Urothelium cell line (cell line): ENCODE measurements at places on chromosomes 1 and 21.

DNA sequence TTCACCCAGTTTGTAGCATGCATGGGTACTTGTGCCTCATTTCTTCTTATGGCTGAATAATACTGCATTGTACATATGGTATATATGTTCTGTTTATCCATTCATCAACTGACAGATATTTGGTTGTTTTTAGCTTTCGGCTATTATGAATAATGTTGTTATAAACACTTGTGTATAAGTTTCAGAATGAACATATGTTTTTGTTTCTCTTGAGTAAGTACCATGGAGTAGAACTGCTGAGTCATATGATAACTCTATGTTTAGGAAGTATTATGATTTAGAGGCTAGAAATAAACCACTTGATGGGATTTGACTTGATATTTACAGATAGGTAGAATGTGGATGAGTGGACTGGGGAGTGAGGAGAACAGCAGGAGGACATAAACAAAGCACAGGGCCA, 48.6 kb downstream of the WNT2B start:
- DNase-seq, result no peak

- no peak for DNase-seq
Observed at GRCh38 chr1:25712299-25712970, 87.6 kb upstream of the SELENON start.

DNA sequence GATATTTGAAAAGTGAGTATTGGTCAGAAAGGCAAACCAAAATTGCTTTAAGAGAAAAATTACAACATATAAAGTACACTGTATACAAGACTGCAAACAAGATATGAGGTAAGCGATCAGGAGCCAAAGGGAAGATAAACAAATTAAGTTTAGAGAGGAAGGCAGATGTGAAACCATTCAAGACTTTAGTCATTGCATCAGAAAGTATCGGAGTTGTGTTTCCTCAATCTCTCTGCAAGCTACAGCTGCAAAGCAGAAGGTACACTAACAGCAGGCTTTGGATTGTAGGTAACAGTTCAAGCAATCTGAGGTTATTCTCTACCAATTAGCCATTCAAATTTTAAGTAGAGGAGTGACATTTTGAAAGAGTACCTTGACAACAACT, 21.3 kb upstream of the TLCD4 start:
- DNase-seq, result no peak

DNA sequence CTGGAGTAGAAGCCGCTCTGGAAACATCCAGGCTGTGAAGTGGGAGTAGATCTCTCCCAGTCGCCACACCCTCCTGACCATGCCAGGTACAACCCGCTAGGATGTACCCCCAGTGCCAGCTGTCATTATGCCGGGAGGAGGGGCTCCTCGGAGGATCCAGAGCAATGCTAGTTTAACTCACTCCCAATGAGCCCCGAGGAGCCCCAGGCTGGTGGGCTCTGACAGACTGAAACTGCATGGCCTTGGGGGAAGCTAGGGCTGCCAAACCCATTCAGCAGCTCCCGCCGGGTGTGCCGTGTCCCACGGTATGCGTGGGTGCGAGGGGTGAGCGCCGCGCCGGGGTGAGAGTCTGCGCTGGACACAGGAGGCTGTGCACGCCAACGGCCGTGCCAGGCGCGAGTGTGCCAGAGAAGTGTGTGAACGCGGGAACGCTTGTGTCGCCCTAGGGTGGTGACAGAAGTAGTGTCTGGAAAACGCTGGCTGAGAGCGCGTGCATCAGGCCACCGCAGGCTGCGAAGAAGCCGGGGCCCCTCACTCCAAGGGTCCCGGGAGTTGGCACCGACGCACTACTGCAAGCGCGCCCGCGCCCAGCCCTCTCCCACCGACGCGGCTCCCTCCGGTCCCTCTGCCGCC, 177.1 kb upstream of the EDN2 start:
- no peak for DNase-seq

- peak; percentile 51 for DNase-seq
Observed at GRCh38 chr1:30933874-30934252, 25.3 kb upstream of the SDC3 start.

- no peak for DNase-seq
Observed at GRCh38 chr1:200755456-200755855, 16.8 kb downstream of the CAMSAP2 start.

DNA sequence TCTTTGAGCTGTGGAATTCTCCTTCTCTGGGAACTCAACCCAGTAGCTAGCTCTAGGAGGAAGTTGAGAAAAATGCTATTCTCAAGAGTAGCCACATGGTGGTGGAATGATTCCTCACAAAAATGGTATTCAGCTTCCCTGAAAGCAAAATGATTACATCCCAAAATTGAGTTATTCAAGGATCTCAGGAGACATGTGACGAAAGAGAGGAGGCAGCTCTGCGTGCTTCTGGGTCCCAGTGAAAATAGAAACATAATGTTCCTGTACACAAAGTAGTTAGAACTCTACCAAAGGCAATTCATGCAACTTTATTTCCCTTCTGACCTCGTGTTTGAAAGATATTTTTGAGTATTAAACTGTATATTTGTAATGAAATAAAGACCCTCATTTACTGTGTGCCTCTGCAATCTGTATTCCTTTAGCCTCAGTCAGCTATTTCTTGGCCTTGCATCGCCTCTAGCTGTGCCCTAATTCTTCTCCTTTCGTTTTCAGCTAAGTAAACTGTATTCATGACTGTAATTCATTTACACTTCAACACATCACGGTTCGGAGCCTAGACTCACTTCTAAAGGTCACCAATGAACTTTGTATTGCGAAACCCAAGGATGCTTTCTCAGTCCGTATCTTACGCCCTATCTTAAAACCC, 167.3 kb downstream of the FASLG start:
- peak; percentile 45 for DNase-seq

- no peak for DNase-seq
Observed at GRCh38 chr21:44054710-44055109, 42.6 kb downstream of the TRAPPC10 start.

DNA sequence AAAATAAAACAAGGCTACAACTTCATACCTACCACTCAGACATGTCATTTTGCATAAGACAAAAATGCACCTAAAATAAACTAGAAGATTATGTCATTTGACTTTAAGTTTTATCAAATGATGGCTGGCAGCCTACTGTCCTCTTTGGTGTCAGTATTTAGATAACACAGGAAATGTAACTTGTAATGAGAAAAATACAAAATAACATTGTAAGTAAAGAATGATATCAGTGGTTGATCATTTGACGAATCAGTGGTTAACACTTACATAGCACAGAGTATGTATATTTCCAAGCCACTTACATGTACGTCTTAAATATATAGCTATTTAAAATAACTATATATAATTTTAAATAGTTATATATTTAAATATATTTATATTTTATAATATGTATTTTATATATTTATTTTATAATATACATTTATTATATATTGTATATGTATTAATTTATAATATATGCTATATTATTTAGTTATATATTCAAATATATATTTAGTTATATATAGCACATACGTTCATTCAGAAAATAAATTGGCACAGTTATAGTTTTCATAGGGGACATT, 44.1 kb downstream of the ZNF678 start:
- DNase-seq, result no peak

DNA sequence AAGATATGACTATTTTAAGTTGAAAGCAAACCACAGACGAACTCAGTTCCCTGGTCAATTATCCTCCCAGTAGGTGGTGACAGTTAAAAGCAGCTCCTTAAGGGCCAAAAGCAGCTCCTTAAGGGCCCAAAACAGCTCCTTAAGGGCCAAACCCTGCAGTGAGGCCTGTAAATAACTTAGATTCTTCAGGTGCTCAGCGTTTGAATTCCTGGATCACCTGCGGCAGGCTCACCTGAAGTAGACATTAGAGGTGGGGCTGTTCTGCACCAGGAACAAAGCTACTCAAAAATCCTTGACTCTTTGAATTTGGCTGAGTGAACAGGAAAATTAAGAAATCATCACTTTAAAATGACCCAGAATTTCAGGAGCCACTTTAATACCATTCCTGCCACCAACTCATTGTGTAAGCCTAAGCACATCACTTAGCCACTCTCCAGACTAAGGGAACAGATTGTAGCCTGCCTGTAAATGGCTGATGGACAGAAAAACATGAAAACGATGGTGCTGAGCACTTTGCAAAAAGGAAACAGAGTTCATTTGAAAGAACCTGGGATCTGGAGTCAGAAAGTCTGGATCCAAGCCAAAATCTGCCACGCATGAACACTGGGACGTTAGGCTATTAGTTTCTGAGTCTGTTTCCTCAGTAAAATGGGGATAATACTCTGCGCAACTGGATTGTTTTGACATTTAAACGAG, 126.9 kb downstream of the LRIG2 start:
- DNase-seq, result peak; percentile 4

DNA sequence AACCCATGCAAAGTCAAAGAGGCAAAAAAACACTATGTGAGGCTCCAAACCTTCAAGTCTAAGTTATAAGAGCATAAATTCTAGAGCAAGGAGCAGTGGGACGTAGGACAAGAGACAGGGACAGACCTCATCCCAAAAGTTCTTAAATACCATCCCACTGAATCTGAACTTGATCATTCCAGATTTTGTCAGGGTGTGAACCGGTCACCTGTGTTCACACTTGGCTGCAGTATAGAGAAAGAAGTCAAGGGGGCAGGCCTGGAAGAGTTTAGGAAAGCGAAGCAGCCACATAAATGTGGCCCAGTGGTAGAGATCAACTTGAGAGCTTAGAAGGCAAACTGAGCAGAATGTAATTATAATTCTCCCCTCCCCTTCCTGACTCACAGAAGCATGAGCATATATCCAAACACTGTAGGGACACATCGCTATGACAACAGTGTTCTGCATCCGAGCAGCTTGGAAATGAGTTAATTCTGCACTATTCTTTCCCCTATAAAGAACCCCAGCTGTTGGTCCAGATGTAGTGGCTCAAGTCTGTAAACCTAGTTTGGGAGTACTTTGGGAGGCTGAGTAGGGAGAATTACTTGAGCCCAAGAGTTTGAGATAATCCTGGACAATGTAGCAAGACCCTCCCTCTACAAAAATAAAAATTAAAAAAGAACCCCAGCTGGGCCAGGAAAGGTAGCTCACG, 2.7 kb downstream of the AKR7A2 start:
- no peak for DNase-seq

DNA sequence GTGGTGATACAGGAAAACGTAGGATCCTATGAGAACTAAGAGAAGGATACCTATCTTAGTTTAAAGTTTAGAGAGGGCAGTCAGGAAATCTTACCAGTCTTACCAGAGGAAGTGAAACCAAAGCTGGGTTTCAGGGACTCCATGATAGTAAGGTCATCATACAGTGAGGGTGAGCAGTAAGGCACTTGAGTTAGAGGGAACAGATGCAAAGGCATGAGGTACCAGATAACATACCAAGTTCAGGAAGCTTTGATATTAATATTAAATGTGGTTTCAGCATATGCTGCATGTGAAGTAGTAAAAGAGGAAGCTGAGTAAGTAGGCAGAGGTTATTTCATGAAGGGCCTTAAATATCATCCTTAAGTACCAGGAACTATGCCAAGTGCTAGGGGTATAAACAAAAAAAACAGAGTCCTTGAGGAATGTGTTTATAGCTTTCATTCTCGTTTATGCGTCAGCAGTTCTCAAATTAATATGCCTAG, 16.9 kb downstream of the ATG4C start:
- DNase-seq, result no peak

- DNase-seq, result no peak
Observed at GRCh38 chr1:204974327-204974726, 68.7 kb upstream of the CNTN2 start.

DNA sequence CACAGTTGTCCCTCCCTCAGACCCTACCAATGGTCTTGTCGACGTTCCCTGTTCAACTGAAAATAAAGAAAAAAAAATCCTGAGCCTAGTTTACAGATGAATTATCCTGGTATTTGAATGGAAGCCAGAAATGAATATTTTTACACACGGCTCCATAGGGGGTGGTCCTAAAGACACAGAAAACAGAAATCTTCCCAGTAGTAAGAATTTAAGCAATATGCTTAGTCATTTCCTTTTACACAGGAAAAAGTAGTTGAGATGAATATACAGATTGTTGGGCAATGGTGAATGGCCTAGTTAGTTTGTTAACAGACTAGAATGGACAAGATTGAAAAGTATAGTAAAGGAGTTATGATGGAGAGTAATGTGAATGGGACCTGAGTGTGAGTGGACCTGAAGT, 67.4 kb downstream of the RGS18 start:
- DNase-seq, result no peak

DNA sequence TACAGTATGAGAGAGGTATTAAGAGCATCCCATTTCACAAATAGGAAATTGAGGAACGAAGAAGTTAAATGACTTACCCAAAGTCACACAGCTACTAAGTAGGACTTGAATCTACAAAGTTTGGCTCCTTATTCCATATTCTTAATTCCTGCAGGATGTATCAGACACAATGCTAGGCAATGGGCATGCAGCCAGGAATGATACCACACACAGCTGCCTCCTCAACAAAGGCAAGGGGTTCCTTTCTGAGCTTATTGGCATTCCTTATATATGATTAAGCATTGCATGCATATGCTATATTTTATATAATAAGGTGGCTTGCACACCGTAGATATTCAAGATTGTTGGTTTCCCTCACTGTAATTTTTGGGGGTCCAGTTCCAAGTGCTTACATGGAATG, 34.2 kb upstream of the JUN start:
- peak; percentile 47 for DNase-seq

DNA sequence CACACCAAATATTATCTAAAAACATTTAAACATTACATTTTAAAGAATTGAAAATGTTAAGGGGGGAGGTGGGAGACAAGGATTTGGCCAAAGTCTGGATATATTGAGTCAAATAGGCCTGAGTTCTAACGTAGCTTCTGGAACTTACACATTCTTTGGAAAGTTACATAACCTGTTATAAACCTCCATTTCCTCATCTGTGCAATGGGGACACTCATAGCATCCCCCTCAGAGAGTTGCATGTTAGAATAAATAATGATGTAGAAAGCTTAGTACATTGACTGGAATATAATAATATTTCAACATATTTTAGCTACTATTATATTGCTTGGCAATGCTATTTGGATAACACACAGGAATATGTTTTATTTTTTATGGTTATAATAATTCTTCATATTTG, 117.7 kb downstream of the ATG4C start:
- DNase-seq, result no peak

GRCh38 chr1:61993331-61993961, 201.2 kb upstream of the L1TD1 start:
- no peak for DNase-seq

DNA sequence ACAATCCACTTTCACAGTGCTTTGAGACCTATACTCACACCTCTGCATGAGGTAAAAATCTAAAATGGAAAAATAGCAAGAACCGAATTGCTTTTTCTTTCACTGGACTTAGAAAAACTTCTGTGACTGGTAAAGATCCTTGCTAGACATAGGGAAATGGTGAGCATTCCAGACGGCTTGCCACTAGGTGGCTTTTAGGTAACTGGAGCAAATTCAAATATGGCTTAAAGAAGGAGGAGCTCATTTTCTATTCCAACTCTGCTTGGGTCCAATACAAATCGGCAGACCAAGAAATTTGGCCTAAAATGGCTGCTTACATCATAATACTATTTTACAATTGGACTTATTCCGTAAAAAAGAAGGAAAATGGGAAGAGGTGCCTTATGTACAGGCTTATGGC, 977.9 kb downstream of the ADGRL2 start:
- no peak for DNase-seq

GRCh38 chr1:203771901-203772301, 6.9 kb downstream of the LAX1 start:
- no peak for DNase-seq

GRCh38 chr1:102045752-102046151, 49.0 kb upstream of the OLFM3 start:
- no peak for DNase-seq

GRCh38 chr1:163315773-163316374, 5.9 kb upstream of the NUF2 start:
- no peak for DNase-seq

GRCh38 chr1:44553127-44553758, 121.0 kb downstream of the TMEM53 start:
- no peak for DNase-seq
